ENCODE measurements at places on chromosomes 6 and 20.

GRCh38 chr20:22861231-22861980 lies 173.7 kb upstream of the SSTR4 start:
- no peak for DNase-seq

- no peak for DNase-seq
These were observed 133.7 kb downstream of the LCA5 start for GRCh38 chr6:79403563-79403962.

- no peak for DNase-seq
These were observed 27.9 kb downstream of the TRAM2 start for GRCh38 chr6:52548999-52549398.

DNA sequence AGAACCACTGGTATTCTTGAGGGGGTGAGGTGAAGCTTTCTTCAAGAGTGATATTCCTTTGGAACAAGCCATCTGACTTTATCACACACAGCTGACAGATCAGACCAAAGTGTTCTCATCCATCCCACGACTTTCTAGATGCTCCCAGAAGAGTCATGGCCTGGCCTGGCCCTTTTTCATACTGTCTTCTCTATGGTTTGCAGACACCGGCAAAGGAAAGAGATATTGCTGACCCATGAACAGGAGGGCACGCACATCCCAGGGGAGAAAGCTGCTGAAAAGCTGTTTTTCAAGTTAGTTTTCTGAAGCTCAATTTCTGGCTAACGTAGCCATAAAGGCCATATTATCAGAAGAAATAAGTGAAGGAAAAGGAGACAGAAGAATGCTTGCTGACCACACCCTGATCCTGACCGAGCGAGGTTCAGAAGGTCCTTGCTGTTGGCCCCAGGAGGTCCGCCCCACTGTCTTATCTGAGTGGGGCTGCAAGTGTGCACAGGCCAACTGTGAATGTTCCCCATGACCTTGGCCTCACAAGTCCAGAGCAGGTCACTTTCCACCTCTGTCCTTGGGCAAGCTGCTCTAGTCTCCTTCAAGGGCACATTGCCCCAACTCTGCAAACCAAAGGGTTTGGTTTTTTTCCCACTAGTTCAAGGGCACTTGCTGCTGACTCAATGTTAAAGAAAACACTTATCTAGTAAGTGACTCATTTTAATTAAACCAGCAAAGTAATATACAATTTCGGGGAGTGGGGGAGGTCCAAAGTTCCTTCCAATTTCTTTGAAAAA lies 2.0 kb downstream of the ACSS1 start:
- DNase-seq = no peak

DNA sequence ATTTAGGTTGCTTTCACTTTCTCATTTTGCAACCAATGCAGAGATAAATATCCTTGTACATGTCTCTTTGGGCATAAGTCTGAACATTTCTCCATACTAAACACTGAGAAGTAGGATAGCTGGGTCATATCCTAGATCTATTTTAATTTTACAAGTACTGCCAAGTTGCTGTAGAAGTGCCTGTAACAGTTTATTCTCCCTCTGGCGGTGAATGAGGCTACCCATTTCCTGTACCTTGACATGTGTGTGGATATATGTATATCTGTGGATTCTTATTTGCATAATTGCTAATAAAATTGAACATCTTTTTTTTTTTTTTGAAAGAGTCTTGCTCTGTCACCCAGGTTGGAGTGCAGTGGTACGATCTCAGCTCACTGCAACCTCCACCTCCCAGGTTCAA lies 48.0 kb upstream of the PNRC1 start:
- DNase-seq = no peak

DNA sequence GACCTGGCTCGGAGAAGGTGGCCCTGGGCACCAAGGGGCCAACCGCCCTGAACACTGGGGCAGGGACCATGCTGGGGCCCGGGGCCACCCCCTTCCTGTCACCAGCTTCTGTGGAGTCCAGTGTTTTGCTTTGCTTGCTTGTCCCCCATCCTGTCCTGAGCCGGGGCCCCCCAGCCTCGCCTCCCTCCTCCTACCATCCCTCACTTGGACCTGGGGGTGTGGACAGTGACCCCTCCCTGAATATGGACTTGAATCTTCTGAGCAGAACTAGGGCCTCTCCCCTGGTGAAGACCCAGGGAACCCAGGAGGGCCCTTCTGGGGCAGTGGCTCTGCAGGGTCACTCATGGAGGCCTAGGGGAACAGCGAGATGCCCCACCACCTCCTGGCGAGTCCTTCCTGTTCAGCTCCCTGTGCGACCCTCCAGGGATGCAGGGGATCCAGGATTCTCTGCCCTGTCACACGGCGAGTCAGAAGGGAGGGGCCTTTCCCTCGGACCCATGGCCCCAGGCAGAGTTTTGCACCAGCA lies 41.6 kb downstream of the VSTM2L start:
- DNase-seq = no peak

DNA sequence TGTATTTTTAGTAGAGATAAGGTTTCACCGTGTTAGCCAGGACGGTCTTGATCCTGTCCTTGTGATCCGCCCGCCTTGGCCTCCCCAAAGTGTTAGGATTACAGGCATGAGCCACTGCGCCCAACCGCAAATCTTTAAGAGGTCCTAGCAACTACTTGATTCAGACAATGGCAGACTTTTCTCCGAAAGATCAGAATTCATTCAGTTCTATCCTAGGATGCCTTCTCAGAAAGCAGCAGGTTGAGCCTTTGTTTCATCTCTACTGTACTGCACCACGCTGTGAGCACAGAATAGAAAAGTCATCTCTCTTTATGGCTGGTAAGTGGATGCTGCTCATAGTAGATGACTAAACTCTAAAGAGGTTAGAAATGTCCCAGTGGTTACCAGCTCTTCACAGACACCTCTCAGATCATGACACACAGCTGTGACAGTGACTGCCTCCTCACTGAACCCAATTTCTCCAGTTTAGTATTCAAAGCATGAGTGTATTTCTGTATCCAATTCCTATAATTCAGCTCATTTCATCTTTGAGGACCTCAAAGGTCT lies 6.0 kb upstream of the HSF2 start:
- no peak for DNase-seq

- DNase-seq = no peak
These were observed 627.5 kb downstream of the PKHD1 start for GRCh38 chr6:51459958-51460357.

- DNase-seq = no peak
These were observed 7.4 kb upstream of the ULBP3 start for GRCh38 chr6:150076196-150076893.

DNA sequence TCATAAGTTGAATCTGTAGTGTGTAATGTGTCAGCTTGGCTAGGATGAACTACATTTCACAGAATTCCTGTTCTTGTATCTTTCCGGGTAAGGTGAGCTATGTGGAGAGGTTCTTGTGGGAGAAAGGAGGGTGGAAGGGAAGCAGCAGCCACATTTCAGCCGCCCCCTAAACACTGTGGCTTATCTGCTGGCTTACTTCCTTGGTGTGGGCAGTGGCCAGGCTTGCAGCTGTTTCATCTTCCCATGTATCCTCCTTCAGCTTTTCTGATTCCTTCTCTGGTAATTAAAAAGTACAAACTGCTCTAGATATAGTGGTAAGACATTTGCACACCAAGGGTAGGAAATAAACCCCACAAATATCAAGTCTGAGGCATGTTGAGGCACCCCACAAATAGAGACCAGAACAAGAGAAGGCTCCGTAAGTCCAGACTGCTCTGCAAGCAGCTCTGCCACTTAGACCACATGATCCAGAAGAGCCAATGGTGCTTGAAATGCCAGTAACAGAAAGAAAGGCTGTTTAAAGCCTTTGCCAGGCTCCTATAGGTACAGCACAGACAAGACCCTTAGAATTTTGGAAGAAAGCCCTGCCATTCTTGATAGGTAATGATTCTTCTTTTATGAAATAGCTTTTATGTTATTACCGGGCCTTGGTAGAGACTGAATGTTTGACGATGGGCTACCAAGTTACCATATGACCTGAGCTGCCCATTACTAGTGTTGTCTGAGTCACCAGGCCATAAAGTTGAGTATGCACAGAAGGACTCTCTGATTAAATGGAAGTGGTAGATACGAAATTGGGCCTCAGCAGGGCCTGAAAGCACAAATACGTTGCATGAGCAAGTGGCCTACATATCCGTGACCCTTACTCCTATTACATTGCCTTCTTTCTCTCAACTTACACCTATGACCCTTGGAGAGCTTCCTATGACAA lies 215.0 kb upstream of the SGK1 start:
- DNase-seq = no peak

DNA sequence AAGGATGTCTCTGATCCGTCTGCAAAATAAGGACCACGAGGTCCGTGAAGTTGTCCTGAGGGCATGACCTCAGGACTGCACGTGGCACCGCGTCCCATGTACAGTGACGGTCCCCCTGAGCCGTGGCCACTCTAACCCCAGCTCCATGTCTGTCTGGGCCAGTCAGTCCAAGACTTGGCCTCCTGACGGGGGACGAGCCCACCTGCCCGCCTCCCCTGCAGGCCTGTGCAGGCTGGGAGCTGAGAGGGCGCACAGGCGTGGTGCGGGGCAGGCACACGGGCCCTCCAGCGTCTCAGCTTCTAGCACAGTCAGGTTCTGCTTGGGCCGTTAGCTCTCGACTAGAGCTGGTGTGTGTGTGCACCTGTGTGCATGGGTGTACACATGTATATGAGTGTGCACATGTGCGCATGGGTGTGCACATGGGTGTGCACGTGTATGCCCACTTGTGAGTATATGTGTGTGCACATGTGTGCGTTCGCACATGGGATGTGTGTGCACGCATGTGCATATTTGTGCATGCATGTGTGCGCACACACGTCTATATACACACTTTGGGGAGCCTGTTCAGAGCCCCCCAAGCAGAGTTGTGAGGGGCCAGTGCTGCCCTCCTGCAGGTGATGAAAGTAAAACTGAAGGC lies 307.0 kb downstream of the TAF4 start:
- DNase-seq = no peak

DNA sequence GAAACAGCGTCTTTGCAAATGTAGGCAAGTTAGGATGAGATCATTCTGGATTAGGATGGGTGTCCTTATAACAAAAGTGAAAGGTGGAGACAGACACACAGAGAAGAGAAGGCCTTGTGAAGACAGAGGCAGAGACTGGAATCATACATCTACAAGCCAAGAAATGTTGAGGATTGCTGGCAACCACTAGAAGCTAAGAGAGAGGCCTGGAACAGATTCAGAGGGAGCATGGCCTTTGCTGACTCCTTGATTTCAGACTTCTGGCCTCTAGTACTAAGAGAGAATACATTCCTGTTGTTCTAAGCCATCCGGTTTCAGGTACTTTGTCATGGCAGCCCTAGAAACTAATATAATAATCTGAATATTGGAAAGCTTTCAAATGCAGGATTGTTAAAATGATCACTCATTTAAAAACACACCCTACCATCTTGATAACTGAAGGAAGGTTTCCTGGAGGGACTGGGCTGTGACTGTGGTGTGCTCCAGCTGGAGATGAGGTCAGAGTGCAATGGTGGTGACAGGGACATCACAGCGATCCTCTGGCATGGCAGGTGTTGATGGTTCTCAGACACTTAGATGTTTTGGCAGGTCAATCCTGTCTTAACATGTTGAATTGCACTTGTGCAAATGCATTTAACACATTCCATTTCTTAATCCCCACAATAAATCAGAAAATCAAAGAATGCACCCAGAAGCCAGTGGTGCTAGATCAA lies 25.1 kb downstream of the CD83 start:
- no peak for DNase-seq

DNA sequence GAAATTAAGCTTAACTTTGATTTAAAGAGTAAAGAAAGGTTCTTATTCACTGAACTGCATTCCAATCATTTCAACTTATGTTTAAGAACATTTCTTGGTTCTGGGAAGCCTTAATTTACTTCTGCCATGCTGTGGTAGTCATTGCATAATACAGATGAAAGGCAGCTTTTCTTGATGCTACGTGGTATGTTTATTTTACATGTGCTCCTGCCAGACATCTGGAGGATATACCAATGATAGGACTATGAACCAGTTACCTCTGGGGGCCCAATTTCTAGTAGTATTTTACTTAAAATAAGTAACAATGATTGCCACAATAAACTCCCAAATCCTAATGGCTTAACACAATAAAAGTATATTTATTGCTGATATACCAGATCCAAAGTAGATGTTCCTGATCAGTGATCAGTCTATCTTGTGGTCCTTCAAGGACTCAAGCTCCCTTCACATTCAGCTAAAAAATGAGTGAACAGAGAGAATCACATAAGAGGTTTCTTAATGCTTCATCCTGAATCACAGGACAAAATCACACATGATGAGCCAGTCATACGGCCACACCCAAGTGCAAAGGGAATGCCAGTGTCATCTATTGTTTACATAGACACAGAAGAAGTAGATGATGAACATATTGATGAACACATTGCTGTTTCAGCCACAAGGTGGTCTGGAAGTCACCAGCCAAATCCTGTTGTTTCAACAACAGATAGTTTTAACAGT lies 56.5 kb upstream of the CCN2 start:
- no peak for DNase-seq

GRCh38 chr20:32440069-32440757 lies 82.1 kb downstream of the ASXL1 start:
- DNase-seq = no peak

DNA sequence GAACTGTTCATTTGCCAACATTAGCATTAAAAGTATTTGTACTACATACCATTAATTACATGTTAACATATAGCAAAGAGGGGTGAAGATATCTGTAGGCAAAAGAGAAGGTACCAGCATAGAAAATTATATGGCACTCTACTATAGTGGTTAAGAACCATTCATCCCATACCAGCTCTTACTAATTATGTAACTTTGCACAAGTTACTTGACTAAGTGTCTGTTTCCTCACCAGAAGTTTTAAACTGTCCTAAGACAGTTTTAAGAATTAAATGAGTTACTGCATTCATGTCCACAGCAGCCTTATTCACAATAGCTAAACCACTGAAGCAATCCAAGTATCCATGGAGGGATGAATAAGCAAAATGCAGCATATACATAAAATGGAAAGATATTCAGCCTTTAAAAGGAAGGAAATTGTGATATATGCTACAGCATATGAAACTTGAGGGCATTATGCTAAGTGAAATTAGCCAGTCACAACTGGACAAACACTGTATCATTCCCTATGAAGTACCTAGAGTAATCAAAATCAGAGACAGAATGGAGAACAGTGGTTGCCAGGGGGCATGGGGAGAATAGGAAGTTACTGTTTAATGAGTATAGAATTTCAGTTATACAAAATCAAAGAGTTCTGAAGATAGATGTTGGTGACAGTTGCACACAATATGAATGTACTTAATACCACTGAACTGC lies 98.9 kb downstream of the RNGTT start:
- DNase-seq = no peak

GRCh38 chr6:31639449-31639861 lies 13.0 kb downstream of the BAG6 start:
- no peak for DNase-seq

GRCh38 chr20:17651129-17651759 lies 30.8 kb downstream of the RRBP1 start:
- DNase-seq = no peak

DNA sequence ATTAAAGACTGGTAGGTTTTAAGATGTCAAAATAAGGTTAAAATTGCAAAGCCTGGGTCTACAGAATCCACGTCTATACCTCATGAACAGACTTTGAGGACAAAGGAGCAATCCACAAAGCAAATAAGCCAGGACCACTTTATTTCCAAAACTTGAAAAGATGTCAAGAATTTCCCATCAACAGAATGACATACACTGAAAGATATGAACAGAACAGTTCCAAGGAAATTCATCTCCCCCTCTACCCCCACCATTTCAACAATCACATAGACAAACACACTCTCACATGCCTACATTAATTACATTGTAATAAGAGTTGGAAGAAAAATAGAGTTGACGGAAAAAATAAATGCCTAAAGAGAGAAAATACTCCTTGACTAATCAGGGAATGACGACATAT lies 45.2 kb upstream of the NHSL1 start:
- no peak for DNase-seq

All from naive thymus-derived CD8-positive, alpha-beta T cell (primary cell).